Stimulated activated CD8-positive, alpha-beta memory T cell treated with anti-CD3 and anti-CD28 coated beads, Interleukin-4, amount 100 ng/mL, for 1 hour (primary cell): ENCODE measurements at places on chromosomes 7 and 10.

DNA sequence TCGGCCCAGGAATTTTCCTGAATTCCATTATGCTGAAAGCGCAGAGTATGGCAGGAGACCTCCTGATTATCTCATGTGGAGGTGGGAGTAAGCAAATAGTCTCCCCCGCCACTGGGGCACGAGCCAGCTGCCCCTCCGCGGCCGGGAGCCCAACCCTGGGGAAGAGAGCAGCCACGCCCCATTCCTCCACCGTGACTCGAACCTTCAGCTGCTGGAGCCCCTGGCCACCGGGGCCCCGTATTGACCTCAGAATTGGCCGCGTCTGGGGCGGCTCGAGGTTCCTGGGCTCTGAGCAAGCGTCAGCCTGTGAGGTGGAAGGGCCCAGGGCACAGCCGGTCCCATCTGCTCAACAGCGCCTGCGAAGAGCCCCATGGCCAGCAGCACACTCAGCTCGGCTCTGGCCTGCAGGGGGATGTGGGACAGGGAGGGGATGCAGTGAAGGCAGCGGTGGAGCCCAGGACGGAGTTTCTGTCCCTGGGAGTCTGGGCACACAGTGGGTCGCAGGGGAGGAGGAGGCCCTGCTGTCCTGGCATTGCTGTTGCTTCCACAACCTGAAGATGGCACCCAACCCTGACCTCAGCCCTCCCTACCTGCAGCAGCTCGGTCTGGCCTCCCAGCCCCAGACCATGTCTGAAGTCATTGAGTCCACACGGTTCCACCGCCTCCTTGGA is 97.8 kb downstream of the CHST15 start:
- DNase-seq = no peak

GRCh38 chr7:7867846-7868571 is 100.6 kb upstream of the GLCCI1 start:
- no peak for DNase-seq

GRCh38 chr7:80611779-80612178 is 26.7 kb upstream of the CD36 start:
- DNase-seq = no peak

GRCh38 chr7:99098824-99099498 is 44.9 kb downstream of the SMURF1 start:
- no peak for DNase-seq

DNA sequence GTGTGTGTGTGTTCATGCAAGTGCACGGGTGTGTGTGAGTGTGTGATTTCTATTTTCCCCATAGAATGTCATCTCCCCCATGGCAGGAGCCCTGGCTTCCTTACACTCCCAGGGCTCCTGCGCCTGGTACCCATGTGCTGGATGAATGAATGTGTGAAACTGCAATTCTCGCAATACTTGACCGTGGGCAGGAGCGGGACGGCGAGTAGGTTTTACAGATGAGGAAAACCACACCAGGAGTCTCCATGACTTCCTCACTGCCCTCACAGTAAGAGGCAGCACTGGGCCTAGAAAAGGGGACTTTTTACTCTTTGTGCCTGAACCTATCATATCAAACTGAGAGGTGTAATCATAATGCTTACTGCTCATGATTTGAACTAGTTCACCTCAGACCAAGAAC is 167.6 kb upstream of the FRMD4A start:
- no peak for DNase-seq

DNA sequence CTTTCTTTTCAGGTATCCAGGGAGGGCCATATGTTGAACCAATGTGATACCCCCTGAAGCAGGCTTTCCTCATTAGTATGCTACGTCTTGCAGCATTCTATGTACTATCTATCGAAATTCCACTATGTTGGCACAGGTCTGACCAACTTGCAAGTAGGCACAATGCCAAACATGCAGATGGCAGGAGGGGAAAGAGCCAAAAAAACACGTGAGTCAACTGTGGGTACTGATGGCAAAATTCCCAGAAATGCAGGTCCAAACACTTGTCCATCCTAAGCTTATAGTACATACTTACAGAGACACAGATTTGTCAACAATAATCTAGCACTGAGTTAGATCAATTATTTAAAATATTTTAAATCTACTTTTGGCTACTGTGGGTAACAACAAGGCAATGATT is 394.9 kb downstream of the DGKB start:
- no peak for DNase-seq

- no peak for DNase-seq
Measured at GRCh38 chr7:100571829-100572116, 1.9 kb downstream of the SAP25 start.

DNA sequence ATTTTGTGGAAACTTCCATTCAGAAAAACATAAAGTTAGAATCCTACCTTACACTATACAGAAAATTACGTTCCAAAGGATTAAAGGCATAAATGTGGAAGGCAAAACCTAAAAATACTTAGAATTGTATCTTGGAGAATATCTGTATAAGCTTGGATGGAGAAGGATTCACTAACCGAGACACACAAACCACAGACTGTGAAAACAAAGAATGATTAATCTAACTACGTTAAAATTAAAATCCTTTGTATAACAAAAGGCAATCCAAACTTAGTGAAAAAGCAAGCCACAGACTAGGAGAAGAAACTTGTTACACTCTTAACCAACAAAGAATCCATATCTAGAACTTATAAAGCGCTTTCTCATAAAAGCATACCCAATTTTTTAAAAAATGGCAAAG is 678.8 kb downstream of the INHBA start:
- no peak for DNase-seq

- no peak for DNase-seq
Measured at GRCh38 chr10:116307455-116307854, 16.8 kb upstream of the CCDC172 start.

- DNase-seq = no peak
Measured at GRCh38 chr7:16421333-16422102, at the start of gene CRPPA. TSS of gene CRPPA (minus strand) at chr7:16421538. CDS start at chr7:16421322, 216 bp downstream.

- no peak for DNase-seq
Measured at GRCh38 chr7:11331128-11332102, 357.7 kb downstream of the PHF14 start.

- DNase-seq = no peak
Measured at GRCh38 chr7:155590215-155591018, 44.1 kb upstream of the CNPY1 start.

- DNase-seq = no peak
Measured at GRCh38 chr7:77465256-77465655, 49.1 kb upstream of the GSAP start.

GRCh38 chr7:1251796-1252539 is 19.3 kb downstream of the UNCX start:
- no peak for DNase-seq

DNA sequence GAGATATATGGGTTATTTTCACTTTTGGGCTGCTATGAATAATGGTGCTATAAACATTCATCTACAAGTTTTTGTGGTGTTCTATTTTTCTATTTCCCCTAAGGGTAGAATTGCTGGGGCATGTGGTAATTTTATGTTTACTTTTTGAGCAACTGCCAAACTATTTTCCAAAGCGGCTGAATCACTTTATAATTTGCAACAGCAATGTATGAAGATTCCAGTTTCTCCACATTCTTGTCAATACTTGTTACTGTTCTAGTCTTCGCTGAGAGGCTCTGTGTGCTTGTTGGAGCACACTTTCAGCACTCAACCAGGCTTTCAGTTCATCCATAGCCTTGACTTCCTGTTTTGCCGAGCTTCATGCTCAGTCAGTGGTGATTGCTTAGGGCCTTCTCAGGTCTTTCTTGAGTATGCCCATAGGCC is 39.0 kb downstream of the ADK start:
- DNase-seq = no peak

DNA sequence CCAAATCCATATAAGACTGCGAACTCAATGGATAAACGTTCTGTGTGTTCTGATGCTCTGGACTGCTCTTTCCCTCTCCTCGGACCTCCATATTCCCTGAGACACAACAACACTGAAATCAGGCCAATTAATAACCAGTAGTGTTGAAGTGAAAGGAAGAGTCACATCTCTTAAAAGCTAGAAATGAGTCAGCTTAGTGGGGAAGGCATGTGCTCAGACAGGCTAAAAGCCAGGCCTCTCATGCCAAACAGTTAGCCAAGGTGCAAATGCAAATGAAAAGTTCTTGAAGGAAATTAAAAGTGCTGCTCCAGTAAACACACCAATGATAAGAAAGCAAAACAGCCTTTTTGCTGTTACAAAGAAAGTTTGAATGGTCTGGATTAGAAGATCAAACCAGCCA is 29.3 kb downstream of the TNS3 start:
- DNase-seq = no peak

DNA sequence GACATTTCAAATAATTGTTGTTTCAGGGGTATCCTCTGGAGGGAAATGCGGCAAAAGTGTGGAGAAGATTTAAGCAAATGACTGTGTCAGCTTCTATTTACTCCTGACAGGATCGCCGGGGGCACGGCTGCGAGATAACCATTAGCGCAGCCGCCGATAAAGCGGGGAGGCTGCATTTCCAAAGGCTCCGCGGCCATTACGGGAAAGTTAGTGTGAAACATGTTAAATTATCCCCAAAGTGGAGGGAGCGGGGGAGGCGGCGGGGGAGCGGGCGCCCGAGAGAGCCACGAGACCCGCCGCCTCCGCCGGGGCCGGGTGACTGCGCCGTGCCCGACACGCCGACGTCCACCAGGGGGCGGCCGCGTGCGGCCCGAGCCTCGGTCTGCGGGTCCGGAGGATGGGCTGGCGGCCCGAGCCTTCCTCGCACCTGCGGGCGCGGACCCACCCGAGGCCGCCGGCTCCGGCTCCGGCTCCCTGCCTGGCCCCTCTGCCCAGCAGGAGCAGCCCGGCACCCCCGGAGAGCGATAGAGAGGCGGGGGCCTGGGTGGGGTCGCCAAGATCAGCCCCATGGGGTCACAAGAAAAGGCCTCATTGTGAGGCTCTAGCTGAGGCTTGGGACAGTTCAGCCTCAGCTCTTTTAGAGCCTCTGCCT is 74.4 kb upstream of the PAX2 start:
- DNase-seq = no peak
